T-helper 1 cell treated with Interleukin-12 subunit alpha and Interleukin-12 subunit beta and Interleukin-4 antibody, amounts not matched to agents 30 ng/mL and 1 ng/mL, for 36 hours (primary cell): ENCODE measurements at places on chromosomes 2 and 18. TPM values are rescaled to one million over a fixed set of nuclear protein-coding genes. Genes with fewer than 3 reads are reported as not detected.

Gene ZAP70
- total RNA-seq = 346 and 364 TPM in 2 replicates

Gene TUBB8B
- not detected in 2 replicates for total RNA-seq

Gene SLC40A1
- total RNA-seq = 2.8 TPM in 2 replicates

Gene ZEB2
- total RNA-seq = 9.2 and 9.6 TPM in 2 replicates

Gene MAP2
- not detected in 2 replicates for total RNA-seq

Gene RAB10
- 117 and 126 TPM in 2 replicates for total RNA-seq

Gene IL36A
- 0.32 and 0.49 TPM in 2 replicates for total RNA-seq

Gene ECEL1
- not detected in 2 replicates for total RNA-seq

Gene STPG4
- total RNA-seq = 0.22 TPM in 1 of 2 replicates, not detected in the other

Gene ARL5A
- total RNA-seq = 39.6 and 43.5 TPM in 2 replicates

Gene ASPRV1
- 1.1 TPM in 2 replicates for total RNA-seq

Gene SPP2
- not detected in 2 replicates for total RNA-seq

Gene KCNS3
- not detected in 2 replicates for total RNA-seq

Gene LAPTM4A
- 30.3 and 31.9 TPM in 2 replicates for total RNA-seq

Gene ERBB4
- total RNA-seq = not detected in 2 replicates

Gene PSMG2
- total RNA-seq = 104 and 107 TPM in 2 replicates

Gene PLCL1
- 2.5 and 2.7 TPM in 2 replicates for total RNA-seq

Gene VWC2L
- not detected in 2 replicates for total RNA-seq

Gene CCDC68
- not detected in 2 replicates for total RNA-seq

Gene RAPGEF4
- total RNA-seq = 0.83 and 1.0 TPM in 2 replicates

Gene KHK
- 12.4 and 14.3 TPM in 2 replicates for total RNA-seq

Gene UGT1A7
- total RNA-seq = not detected in 2 replicates

Gene RAB17
- total RNA-seq = not detected in 2 replicates

Gene CYP1B1
- 13.2 and 15.6 TPM in 2 replicates for total RNA-seq

Gene NAT8
- total RNA-seq = not detected in 2 replicates

Gene REG3A
- total RNA-seq = not detected in 2 replicates

Gene USP34
- total RNA-seq = 106 and 117 TPM in 2 replicates

Gene PPP1R1C
- not detected in 2 replicates for total RNA-seq

Gene ADGRF3
- 2.8 and 3.9 TPM in 2 replicates for total RNA-seq

Gene DLX1
- not detected in 2 replicates for total RNA-seq

Gene CNGA3
- total RNA-seq = not detected in 2 replicates

Gene ALPP
- not detected in 2 replicates for total RNA-seq

Gene SLC4A3
- not detected in 2 replicates for total RNA-seq
